ENCODE measurements at places on chromosomes 6 and 20.

DNA sequence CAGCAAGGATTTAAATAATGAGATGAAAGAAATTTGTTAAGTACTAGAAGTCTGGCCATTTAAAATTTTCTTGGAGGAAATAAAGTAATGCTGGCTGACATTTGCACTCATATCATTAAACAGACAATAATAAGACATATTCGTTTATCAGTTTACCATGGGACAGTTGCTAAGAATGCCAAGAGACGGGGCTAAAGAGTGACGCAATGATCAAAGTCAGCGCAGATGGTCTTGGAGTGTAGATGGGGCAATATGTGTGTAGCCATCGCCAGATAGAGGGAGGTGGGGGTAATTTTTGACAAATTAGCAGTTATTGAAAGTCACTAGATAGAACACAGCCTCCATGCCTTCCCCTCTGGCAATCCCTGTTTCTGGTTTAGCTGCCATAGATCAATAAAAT lies 413.2 kb upstream of the JAG1 start:
- no peak for DNase-seq

GRCh38 chr20:40689943-40690835 lies 1.2 kb upstream of the MAFB start:
- DNase-seq = peak; percentile 63

DNA sequence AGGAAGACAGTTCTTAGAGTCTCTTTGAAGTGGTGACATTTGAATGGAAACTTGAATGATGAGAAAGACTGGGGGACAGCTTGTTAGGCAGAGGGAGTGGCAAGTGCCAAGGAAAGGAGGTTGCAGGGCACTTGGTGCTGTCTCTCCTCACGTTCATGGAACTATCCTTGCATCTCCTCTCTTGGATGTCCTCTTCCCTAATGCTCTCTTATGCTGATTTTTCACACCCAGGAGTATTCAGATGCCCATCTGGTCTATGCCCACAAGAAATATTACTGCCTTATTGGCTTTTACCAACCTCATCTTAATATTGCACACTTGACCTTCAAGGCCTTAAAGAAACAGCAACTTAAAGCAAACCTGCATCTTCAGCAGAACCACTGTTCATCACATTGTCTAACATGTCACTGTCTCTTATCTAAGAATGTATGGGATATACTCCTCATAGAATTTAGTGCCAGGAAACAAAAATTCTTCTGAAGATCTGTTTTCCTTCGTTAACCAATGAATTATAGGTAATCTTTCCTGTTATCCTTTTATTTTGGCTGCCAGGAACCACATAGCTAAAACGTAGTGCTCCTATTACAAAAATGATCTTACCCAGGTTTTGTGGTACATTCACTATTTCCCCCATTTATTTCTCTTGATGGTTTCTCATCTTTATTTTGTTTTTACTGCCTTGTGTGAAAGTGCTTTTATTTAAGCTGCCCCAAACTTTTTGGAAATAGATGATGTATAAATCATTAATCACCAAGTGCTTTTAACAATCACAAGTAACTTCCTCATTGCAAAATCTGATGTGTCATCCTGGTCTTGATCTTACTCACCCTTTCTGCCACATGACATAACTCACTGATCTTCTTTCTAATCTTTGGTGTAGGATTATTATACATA lies 12.8 kb downstream of the RGS17 start:
- no peak for DNase-seq

- DNase-seq = peak; percentile 94
Observed at GRCh38 chr20:10469599-10469998, 34.5 kb downstream of the SLX4IP start.

DNA sequence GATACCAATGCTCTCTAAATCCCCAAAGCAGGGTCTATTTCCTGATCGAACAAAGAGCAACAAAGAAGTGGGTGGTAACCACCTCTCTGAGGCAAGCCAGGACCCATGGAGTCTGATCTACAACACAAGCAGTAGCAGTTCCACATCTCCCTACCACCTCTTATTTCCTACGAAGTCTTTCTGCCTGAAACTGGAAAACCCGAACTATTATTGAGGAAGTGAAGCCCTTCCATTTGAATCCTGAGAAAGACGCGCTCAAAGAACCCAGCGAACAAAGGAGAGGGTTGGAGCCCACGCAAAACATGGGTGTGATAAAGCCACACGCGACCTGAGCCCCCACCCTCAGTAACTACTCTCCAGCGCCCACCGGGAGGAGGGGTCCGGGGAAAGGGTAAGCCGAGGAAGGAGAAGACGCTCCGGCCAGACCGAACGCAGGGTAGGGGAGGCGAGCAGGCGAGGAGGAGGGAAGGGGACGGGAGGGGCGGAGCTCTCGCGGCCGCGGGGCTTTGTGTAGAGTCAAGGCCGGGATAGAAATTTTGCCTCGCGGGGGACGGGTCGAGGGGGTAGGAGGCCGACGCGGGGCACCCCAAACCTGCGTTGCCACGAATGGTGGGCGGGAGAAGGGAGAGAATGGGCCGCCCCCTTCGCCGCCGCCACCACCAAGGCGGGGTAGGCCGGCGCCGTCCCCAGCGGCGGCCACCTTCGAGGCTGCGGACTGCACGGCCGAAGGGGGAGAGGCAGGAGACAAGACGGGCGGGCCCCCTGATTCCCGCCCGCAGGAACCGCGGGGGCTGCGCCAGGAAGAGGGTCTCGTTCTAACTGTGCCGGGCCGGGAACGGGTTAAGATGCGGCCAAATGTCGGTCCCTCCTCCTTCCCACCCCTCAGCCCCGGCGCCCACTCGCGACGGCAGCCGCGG lies 802 bp downstream of the HDAC2 start:
- DNase-seq = peak; percentile 66

DNA sequence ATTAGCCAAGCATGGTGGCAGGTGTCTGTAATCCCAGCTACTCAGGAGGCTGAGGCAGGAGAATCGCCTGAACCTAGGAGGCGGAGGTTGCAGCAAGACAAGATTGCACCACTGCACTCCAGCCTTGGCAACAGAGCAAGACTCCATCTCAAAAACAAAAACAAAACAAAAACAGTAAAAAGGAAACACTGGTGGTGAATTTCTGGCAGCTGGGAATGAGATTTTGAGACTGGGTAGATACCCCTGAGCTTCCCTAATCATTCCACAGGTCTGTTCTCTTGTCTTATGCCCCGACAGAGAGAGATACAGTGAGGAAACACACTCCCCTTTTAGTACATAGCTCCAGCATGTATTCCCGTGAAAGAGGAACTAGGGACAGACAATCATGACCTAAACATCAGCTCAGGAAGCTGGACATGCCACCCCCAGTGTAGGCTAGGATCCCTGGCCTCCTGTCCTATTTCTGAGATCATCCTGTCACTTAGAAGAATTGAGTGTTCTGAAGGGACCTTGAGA lies 9.6 kb downstream of the MAN1A1 start:
- DNase-seq = no peak

DNA sequence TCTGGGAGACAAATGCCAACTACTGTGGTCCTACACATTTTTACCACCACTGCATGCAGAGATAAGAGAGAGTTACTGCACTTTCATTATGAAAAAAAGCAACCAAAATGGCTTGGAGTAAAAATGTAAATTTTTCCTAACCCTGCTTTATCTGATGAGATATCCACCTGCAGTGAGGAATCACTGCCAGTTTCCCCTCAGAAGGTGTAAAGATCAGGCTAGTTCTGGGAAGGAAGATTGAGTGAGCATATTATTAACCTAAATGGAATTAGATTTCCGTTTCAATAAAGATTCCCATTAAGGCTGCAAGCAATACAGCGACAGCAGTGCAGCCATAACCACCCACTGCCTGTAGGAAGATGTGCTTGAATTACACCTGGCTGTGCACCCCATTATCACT lies 84.9 kb downstream of the QRSL1 start:
- no peak for DNase-seq

- DNase-seq = peak; percentile 7
Observed at GRCh38 chr6:28743271-28743789, 180.5 kb downstream of the TRIM27 start.

- no peak for DNase-seq
Observed at GRCh38 chr6:138716013-138716412, 57.6 kb upstream of the CCDC28A start.

GRCh38 chr20:14951105-14951504 lies 613.7 kb upstream of the FLRT3 start:
- no peak for DNase-seq

DNA sequence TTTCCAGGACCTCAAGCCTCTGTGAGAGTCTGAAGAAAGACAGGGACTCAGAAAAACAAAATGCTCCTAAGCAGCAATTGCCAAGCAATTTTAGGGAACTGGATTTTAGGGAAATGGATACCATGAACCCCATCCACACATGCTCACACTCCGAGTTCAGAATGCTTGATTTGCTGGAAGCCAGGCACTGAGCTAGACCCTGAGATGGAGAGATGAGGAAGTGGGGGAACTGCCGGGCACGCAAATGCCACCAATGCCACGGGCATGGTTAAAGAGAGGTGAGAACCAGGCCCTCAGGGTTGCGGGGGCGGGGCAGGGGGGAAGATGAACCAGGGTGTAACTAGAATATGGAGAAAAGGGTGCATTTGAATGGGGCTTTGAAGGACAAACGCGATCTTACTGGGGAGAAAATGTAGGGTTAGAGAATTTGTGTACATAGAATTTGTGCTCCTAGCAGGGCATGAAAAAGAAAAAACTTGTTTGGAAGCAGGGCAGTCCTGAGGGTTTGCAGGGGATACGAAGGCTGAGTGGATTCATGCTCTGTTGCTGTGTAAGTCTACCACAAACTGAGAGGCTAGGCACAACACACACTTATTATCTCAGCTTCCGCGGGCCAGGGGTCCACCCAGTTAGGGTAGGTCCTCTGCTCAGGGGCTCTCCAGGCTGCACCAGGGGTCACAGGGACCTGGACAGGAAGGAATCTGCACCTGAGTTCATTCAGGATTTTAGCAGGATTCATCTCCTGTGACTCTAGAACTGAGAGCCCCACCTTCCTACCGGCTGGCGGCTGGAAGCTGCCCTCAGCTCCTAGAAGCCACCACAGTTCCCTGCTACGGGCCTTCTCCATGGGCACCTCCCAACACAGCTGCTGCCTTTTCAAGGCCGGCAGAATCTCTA lies 108.0 kb downstream of the SNX5 start:
- DNase-seq = no peak

DNA sequence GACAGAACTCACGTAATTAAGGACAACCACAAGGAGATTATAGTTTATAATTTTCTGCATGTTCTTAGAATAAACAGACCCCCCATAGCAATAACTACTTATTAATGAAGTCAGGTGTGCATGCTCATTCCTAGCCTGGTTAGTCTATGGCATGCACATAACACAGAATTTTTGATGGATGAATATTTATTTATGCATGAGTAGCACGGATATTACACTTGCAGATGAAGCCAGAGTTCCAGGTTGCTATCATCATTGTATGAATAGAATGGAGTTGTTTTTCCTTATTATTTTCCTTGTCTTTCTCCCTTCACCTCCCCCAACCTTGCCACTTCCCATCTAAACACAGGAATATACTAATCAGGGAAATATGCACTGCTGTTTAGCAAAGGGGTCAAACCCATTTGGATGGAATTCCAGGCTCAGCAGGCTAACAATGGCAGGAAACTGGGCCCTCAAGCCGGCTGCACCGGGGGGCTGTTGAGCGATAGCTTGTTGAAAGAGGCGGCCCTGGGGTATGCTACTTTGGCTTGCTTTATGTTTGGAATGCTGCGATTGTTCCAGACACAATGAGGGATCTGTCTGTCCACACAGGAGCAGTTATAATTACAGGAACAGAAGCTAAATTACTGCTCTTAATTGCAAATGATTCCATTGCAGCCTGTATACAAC lies 112.6 kb downstream of the TMEM170B start:
- peak; percentile 68 for DNase-seq

DNA sequence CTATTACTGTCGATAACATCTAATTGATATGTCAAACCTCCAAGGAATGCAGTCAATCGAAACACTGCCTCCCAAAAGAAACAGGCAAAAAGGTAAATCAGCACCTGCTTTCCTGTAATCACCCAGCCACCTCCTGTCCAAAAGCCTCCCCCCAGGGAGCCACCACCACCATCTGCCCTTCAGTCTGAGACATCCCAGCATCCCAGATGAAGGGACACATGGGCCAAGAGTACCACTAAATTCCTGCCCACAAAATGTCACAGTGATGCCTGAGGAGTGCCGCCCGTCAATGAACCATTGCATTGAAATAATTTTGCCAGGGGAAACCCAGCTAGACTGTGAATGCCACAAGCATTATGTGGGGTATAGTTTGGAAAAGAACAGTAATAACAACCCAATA lies 401.7 kb downstream of the ZFAND3 start:
- DNase-seq = no peak

GRCh38 chr6:114989279-114989964 lies 646.6 kb upstream of the HS3ST5 start:
- no peak for DNase-seq

All from NCI-H69 (cell line).